ENCODE measurements at places on chromosomes 16 and 17.
A peak's percentile ranks its signal among the peaks of the same experiment; 100 is the strongest.

GRCh38 chr16:74951681-74952080 lies 33.2 kb downstream of the WDR59 start:
- DNase-seq, result no peak

- DNase-seq, result no peak
Observed at GRCh38 chr17:42424991-42425610, 2.0 kb upstream of the CAVIN1 start.

DNA sequence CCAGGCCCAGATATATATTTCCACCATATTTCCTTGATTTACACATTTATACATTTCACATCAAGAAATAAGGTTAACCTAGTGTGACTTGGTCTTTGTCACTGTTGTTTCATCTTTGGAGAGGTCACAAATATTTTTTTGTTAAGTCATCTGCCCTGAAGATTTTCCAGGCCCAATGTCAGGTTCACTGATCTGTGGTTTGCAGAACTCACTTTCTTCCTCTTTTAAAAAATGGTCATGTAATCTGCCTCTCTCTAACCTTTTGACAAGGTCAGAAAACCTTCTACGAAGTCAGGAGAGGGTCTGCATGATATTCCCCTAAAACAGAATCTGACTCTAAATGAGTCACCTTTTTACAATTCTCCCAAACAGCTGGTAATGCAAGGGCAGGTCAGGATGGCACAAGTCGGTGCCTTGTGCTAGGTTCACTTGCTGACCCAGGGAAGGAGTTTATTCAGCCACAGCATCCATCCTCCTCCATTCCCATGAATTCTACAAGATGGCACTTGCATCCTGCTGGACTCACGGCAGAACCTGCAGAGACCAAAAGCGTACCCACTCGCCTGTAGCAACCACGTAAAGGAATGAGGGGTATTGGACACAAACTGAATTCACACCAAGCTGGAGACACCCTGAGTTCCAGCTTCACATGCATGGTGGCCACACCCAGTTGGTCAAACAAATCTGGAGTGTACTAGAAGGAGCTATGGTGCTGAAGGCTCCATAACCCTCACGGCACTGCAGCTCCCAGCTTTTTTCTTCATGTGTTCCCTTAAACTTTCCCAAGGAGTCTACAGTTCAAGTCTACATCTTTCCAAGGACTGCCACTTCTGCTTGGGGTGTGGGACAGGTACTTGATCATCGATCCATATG lies 1.6 kb upstream of the KIAA0513 start:
- DNase-seq, result no peak

DNA sequence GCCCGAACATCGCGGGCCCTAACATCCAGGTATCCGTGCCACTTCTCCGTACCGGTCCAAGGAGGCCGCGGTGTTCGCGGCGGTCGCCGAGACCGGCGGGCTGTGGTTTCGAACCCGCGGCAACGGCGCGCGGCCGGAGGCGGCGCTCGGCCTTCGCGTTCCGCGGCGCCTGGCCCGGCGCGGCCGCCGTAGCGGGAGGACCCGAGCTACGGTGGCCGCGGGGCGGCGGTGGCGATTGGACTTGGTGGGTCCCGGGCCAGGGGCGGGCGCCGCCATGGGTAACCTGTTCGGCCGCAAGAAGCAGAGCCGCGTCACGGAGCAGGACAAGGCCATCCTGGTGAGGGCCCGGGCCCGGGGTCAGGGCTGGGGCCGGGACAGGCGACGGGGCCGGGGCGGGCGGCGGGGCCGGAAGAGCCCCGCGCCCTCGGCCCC lies at the start of gene CHMP6:
TSS of gene CHMP6 (plus strand) at position 197 of the 432 bp plus-strand sequence. CDS start at position 275, 78 bp downstream.
- peak; percentile 84 for DNase-seq

DNA sequence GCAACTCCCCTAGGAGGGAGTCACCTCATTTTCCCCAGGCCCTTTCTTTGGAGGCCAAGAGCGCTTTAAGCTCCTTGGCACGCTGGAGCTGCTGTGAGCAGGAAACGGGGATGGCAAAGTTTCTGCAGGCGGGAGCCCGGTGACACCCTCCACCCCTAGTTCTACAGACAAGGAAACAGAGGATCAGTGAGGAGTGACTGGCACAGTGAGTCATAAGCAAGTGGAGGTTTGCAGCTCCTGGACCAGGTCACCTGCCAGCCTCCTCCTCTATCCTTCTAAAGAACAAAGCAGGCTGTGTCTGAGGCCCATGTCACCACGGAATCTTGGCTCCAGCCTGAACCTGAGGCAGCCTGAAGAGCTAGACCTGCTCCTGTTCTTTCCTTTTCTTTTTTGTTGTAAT lies 141.9 kb downstream of the TMEM132E start:
- no peak for DNase-seq

DNA sequence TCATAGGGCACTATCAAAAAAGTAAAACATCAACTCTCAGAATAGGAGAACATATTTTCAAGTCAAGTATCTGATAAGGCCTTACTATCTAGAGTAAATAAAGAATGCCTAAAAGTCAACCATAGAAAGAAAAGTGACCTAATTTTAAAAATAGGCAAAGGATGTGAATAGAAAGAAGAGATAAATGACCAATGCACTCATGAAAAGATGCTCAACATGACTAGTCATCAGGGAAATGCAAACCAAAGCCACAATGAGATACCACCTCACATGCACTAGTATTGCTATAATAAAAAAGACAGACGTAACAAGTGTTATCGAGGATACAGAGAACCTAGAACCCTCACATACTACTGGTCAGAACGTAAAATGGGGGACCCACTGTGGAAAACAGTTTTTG lies 90.8 kb downstream of the DYNLRB2 start:
- no peak for DNase-seq

DNA sequence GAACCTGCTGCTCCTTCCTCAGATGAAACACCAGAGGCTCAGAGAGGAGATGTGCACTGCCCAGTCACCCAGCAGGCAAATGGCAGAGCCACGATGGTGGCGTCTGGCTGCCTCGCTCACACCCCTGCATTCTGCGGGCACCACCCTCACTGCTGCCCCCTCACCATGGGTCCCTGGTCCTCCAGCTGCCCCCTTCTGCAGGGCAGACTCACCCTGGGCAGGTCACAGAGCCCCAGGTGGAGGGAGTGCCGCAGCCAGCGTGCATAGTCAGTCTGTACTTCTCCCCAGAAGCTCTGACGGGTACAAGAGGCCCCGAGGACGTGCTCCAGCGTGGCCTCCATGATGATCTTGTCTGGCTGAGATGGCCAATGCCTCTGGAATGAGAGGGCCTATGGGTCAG lies 52.9 kb downstream of the RMI2 start:
- no peak for DNase-seq

DNA sequence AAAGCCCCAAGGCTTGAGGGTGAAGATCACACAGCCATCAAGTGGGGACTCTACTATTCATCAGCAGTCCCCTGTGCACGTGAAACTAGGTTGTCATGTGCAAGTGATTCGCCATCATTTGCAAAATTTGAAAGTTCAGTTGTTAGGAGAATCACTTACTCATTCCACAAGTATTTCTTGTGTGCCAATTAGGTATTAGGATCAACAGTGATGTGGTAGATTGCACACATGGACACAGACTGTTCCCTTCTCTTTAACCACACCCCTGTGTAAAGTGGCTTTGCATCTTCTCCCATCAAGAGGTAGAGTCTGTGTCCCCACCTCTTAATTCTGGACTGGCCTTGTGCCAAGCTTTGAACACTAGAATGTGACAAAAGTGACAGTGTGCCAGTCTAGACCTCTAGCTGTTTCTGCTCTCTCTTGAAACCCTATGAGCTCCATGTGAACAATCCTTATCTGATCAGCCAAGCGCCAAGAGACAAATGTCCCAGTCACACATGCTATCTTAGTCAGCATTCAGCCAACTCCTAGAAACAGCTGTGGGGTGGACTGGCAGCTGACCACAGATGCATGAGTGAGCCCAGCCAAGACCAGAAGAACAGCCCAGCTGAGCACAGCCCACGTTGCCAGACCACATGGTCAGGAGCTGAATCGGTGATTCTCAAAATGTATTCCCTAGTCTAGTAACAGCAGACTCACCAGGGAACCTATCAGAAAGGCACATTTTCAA lies 31.5 kb upstream of the SHISA9 start:
- no peak for DNase-seq

DNA sequence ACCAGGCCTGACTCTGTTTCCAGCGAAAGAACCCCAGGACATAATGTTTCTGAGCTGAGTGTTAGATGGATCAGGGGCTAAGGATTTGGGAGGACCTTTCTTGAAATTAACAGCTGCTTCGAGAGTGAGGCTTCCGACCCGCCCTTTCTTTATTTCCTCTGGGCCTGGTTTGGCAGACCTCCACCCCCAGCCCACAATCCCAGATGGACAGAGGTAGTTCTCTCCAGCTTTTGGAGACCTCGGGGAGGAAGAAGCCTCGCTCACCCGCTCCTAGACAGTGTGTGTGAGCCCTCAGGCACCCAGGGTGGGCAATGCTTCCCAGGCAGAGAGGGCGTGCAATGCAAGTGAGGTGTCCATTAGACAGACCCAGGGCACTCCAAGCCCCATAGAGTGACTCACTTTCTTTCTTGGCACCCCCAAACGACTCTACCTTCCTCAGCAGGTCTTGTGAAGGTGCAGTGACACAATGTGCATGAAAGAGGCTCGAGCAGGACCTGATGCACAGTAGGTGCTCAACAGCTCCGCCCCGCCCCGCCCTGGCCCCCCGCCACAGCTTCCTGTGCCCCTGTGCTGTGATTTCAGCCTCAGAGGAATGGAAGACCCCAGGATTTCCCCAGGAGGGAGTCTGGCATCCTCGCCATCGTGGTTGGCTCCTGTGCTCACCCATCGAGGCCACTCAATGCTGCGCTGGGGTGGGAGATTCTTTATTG lies 50.7 kb upstream of the TOB1 start:
- no peak for DNase-seq

GRCh38 chr16:58853854-58854791 lies 120.0 kb upstream of the GOT2 start:
- DNase-seq, result no peak

- no peak for DNase-seq
Observed at GRCh38 chr17:37065486-37066321, 117.0 kb downstream of the AATF start.

GRCh38 chr17:4072487-4073157 lies 70.2 kb downstream of the ZZEF1 start:
- no peak for DNase-seq

DNA sequence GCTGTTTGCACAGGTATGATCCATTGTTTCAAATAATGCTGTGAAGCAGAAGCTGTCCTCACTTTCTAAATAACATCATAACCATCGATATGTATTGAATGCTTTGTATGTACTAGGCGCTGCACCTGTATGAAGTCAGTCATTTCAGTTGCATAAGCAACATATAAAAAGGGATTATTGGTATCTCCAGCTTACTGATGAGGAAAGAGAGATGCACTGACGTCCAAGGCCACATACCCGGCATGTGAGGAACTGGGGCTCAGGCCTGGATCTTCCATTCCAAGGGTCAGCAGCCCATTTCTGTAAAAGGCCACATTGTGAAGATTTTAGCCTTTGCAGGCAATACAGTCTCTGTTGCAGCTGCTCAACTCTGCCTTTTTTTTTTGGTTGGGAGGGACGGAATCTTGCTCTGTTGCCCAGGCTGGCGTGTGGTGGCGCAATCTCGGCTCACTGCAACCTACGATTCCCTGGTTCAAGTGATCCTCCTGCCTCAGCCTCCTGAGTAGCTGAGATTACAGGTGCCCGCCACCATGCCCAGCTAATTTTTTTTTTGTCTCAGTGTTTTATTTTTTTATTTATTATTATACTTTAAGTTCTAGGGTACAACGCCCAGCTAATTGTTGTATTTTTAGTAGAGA lies 244.7 kb downstream of the MRTFB start:
- DNase-seq, result no peak

DNA sequence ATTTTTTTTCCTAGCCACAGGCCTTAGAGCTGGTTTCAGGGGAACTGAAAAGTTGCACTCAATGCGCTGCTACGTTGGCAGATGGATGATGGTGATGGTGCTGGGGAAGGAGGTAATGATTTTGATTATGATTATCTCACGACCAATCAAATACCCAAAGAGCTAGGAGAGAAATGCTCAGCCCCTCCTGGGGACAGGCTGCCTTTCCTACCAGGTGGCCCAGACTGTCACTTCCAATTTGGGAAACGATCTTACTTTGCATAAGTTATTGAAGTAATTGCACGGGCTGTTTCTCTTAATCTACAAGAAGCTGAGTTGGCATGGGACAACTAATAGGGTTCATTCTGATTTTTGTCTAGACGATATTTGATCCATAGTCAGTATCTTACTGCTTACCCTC lies 379.7 kb upstream of the EEF2KMT start:
- DNase-seq, result no peak

DNA sequence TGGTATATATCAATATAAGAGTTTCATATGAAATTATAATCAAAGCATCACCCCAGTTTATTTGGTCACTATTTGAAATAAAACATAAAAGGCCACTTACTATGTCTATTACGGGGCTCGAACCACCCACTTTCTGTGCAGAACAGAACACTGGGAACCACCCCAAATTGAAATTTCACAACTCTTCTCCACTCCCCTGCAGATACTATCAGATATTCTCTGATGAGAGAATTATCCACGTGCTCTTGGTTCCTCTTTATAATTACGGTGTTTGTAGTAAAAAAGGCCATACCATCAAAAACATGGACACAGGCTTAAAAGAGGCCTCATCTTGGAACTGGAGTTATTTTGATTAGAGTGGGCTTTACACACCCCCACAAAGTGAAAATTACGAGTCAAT lies 82.8 kb downstream of the WDR59 start:
- no peak for DNase-seq

DNA sequence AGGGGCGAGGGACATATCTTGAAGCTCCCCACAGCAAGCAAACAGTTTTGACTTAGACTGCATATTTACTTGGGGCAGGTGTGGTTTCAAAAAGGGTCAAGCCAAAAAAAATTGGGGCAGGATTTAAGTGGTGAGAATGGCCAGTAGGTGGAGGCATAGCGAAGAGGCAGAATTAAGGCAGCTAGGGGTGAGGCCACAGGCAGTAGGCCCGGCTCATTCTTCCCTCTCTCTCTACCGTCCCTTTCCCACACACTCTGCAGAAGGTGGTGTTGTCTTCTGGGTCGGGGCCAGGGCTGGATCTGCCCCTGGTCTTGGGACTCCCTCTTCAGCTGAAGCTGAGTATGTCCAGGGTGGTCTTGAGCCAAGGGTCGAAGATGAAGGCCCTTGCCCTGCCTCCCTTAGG lies 2.6 kb downstream of the SHBG start:
- DNase-seq, result no peak
